ENCODE measurements at places on chromosomes 6 and 20.

GRCh38 chr20:47705497-47705856, 79.8 kb downstream of the SULF2 start:
- DNase-seq, result no peak

DNA sequence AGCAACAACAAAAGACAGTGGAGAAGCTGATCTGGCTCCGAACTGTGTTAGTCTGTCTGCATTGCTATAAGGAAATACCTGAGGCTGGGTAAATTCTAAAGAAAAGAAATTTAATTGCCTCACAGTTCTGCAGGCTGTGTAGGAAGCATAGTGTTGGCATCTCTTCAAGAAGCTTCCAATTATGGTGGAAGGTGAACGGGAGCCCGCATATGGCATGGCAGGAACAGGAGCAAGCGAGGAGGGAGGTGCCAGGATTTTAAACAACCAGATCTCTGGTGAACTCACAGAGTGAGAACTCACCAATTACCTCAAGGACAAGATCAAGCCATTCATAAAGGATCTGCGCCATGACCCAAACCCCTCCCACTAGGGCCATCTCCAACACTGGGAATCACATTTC, 293.5 kb downstream of the SMOC2 start:
- no peak for DNase-seq

- DNase-seq, result no peak
These were observed 22.1 kb downstream of the ADGRF5 start for GRCh38 chr6:46899659-46900058.

DNA sequence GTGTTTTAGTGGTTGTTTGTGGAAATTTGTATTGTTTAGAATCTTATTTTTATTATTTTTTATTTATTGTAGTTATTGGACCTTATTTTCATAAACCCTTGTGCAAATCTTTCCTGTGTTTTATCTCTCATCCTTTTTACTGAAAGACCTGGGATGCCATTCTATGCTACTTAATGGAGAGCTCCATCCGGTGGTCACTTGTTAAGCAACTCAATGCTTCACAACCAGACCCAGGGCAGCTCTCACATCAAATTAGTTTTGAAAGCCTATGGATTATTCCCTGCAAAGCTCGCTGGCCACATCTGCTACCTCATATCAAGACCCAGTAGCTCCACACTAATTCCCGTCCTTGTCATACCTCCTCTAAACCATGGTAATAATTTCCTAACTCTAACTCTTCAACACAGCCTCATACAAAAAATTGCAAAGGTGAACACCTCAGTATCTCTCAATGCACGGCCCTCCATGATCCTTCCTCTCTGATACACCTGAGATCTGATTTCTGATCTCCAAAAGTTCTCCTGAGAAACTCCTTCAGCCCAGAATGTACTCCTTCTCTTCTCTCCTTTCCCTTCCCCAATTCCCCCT, 296.6 kb upstream of the MANEA start:
- no peak for DNase-seq

DNA sequence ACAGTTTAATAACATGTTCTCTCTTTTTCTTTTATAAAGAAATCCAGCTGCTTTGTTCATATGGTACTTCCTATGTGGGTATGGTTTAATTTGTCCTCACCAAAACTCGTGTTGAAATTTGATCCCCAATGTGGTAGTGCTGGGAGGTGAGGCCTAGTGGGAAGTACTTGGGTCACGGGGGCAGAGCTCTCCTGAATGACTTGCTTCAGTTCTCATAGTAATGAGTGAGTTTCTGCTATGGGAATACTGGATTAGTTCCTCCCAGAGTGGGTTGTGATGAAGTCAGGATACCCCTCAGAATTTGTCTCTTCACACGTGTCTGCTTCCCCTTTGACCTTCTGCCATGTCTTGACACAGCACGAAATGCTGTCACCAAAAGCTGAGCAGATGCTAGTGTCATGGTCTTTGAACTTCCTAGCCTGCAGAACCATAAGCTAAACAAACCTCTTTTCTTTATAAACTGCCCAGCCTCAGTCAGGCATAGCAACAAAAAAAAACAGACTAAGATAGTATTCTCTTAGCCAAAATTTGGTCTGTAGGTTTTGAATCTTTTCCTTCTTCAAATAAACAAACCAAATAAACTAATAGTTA, 87.8 kb upstream of the HS3ST5 start:
- DNase-seq, result no peak

- no peak for DNase-seq
These were observed 122.2 kb upstream of the MARCKS start for GRCh38 chr6:113734982-113735381.

DNA sequence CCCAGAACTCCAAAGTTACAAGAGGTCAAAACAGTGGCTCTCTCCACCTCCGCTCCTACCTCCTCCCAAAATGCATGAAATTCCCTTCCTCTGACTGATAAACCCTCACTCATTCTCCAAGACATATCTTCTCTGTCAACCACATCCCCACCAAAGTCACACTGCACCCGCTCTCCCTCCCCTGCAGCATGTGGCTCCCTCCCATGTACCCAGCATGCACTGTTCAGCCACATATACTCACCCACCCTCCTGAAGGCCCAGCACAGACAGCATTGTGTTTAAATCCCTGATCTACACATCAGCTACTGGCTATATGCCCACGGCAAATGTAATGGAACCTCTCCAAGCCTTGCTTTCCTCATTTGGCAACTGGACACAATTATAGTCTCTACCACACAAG, 5.5 kb upstream of the POU5F1 start:
- DNase-seq, result no peak

DNA sequence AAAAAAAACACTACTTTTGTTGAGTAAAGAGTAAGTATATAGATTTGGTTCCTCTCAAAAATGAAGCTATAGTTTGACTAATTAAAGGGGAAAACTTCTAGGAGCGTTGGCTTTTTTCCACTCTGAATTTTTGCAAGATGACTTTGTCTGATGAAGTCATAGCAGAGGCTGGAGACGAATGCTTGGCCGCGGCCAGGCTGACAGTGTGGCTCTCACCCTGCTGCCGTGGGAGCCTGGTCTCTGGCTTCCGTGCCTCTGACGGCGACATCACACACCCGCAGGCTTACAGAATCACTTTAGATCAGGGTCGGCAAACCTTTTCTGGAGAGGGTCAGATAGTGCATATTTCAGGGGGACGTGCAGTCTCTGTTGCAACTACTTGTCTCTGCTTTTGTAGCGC, 145.0 kb downstream of the PHACTR3 start:
- no peak for DNase-seq

DNA sequence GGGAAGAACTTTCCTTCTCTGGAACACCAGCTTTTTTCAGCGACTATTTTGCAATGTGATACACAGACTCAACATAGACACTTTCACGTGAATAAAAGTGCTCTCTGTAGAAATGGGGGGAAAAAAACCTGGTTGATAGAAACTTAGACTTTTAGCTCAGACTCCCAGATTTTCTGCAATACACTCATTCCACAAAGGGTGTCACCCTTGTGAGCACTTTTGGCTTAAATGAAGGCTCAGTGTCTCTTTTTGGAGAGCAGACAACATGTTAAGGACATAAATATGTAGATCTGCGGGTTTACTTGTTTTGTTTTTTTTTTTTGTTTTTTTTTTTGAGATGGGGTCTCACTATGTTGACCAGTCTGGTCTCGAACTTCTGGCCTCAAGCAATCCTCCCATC, 579.6 kb downstream of the PTPRT start:
- no peak for DNase-seq
